ENCODE measurements at places on chromosomes 3 and 15.

- no peak for DNase-seq
These were observed 2.3 kb downstream of the LRRC28 start for GRCh38 chr15:99253381-99254090.

DNA sequence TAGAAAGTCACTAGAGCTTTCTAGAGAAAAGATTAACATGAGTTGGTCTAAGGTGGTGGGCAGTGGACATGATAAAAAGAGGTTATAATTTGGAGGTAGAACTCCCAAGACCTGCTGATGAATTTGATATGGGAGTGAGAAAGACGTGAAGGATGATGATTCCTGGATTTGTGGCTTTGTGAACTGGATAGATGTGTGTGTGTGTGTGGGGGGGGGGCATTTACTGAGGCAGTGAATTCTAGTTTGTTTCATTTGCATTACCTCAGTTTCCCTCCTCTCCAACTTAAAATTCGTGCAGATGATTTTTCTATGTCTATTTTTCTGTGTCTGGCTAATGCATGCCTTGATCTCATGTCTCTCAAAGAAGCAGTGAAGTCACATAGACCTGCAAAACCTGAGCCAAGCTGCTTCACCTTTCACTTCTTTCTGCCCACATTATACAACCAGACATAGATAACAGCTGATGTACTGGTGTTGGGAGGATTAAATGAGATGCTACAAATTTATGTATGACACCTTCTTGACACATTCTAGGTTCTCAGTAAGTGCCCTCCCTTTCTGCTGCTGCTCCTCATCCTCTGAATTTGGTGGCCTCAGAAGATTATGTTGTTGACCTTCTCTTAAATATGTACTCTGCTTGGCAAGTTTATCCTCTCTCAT lies 9.9 kb downstream of the AHSG start:
- no peak for DNase-seq

- no peak for DNase-seq
These were observed 13.3 kb upstream of the MINAR1 start for GRCh38 chr15:79418693-79419279.

- no peak for DNase-seq
These were observed 15.9 kb downstream of the PSTPIP1 start for GRCh38 chr15:77010857-77011256.

- no peak for DNase-seq
These were observed 103.9 kb downstream of the CCNL1 start for GRCh38 chr3:157056035-157056434.

DNA sequence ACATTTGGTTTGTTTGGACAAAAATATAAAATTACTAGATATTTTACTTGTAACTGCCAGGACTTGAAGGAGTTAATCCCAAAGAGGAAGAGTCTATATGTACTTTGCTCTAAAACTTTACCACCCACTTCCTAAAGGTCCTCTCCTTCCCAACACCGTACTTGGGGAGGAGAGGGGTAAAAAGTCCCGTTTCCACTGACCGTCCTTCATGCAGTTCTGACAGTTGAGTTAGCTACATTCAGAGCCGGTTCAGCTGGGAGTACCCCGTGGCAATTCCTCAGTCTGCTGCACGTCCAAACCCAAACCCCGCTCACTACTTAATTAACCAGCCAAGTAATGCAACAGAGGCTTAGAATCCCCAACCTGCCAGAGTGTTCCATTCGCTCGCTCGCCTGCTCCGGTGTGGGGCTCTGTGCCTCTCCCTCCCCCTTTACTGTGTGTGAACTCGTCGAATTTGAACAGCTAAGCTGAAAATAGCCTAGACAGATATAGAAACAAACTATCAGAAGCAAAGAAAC lies 519.7 kb downstream of the FOXP1 start:
- peak; percentile 59 for DNase-seq

DNA sequence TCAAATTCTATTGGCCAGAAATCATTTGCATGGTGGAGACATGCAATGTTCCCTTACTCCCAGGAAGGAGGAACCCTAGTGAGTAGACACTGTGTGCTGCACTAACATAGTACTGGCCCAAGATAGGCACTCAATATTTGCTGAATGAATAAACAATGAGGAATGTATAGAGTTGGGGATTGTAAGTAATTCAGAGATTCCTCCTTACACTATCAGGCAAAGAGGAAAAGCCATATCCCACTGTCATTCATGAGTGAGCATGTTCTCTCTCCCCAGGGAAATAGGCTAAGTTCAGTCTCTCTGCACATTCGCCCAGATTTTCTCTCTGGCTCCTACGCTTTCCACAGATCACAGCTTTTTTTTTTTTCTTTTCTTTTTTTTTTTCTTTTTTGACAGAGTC lies 154.9 kb upstream of the WNT5A start:
- no peak for DNase-seq

DNA sequence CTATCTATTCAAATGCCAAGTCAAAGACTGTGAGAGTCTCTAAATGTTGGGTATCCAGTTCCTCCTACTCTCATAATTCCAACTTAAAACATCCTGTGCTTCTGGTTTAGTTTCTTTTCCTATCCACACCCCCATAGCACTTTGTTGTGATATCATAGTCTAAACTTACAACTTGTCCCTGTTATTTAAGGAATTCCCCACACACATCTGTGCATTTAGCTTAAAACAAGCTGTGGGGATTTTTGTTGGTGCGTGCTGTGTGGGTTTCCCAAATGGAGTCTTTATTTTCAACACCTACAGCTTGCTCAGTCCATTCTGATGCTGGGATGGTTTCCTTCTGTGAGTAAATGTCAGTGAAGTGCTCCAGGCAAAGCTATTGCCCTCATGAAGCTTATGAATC lies 167.3 kb downstream of the GMNC start:
- no peak for DNase-seq

DNA sequence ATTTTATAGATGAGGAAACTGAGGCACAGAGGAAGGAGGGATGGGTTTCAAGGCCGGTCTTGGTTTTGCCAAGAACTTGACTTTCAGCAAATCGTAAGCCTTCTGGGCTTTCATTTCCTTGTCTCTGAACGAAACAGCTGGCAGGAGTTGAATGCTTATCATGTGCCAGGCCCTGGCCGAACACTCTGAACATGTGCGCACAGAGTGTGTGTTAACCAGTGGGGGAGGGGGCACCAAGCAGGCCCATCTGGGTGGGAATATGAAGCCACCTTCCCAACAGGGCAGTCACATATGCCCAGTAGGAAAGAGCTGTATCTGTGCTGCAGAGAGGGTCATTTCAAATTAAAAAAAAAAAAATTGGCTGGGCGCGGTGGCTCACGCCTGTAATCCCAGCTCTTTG lies 29.3 kb downstream of the ZNF710 start:
- no peak for DNase-seq

DNA sequence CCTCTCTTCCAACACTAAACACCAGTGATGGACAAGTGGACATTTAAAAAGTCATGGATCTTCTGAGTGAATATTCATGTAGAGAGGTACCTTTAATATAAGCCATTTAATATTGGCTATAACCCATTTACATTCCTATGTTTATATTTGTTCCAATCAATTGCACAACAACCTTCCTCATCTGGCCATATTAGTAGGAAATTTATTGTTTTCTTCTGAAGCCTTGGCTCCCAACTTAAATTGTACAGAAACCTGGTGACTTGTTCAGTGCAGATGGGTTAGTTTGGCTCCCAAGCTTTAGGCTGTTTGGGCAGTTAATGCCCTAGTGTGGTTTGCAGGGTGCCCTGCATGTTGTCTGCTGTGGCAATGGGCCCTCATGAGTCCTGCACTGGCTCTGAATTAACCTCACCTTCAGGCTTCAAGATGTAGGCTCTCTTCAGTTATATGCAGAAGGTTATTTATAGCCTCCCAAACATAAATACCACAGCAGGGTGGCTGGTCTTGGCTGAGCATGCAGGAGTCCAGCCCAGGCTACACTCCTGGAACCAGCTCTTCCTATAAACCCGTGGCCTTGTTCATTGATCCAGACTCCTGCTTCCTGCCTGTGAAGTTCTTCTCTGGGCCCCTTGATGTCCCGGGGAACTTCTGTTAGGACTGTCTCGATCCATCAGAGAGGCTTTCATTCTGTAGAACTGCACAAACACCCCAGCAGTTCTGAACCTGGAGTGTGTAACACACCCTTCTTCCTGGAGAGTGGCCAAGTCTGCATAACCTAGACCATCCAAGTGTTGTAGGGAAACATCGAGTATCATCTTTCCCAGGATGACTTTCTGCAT lies 57.0 kb downstream of the DUT start:
- no peak for DNase-seq

GRCh38 chr3:99648516-99648915 lies 10.1 kb downstream of the COL8A1 start:
- DNase-seq, result no peak

- no peak for DNase-seq
These were observed 2.5 kb downstream of the UBP1 start for GRCh38 chr3:33437556-33438283.

Data from hippocampal formation (tissue), 2 donors.